Peyer's patch (tissue), 4 donors: ENCODE measurements at places on chromosomes 12 and 14.

DNA sequence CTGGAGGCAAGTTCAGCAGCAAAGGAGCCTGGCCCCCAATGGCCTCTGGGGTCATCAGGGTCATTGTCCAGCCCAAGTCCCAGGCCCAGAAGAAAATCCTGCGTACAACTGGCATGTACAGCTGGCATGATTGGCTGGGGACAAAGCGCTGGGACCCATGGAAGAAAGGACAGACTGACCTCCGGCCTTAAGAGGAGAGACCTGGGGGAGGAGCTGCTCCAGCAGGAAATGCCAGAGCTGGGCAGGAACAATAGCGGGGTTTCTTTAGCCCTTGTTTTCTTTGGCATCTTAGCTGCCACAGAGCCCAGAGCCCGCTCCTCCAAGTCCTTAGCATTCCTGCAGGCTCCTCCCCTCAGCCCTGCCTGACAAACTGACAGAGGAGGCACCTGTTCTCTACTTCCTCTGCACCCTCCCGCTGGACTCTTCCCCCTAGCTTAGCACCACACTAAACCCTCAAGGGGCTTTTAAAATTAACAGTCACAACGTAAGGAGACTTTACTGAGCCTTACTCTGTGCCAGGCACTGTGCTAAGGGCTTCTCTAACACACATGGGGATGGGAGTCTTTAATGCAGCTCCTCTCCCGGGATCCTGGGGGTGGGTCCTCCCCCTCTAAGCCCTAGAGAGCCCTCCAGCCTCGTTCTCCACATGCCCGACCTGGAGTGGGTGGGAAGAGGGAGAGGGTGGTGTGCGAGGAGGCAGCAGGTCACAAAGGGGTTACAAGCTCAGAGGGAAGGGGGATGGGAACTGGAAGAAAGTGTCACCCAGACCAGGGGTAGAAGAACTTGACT, 1.8 kb upstream of the AQP5 start:
- DNase-seq = peak; percentile 19

DNA sequence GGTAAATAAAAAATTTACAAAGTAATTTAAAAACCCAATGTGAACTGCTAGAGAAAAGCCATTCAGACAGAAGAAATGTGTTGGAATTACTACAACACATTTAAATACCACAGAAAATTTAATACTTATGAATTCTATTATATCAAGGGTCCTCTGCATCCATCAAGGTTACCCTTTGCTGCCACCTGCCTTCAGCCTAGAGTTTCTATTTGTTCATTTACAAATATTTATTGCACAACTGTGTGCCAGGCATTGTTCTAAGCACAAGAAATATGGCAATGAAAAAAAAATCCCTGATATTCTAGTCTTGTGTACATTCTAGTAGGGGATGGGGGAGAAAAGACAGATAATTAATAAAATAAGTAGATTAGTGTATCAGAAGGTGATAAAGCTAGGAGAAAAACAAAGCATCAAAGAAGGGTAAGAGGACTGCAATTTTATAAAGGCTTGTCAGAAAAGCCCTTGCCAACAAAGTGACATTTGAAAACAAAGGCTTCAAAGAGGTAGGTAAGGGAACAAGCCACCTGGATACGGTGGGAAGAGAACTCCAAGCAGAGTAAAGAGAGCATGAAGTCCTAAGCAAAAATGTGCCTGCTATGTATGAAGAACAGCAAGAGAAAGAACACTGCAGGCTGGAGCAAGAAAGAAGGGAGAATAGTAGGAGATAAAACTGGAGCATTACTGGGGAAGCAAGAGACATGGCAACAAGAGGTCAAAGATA, 59.1 kb upstream of the SLC6A13 start:
- DNase-seq = no peak

DNA sequence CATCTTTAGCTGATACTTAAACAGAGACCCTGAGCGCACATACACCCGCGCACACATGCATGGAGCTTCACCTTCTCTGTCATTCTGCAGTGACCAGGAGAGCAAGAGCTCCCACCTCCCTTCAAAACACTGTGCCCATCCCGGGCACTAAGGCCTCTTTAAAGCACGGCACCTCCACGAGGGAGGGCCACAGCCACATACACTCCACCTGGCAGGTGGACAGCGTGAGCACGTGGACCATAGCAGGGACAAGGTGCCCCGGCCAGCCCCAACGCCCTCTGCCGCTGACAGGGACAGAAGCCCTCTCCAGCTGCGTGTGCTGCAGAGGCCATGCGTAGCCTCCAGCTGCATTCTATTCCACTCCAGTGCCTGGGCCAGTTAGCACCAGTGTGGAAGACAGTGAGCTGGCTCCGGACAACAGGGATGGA, 5.4 kb downstream of the GAPDH start:
- DNase-seq = no peak

DNA sequence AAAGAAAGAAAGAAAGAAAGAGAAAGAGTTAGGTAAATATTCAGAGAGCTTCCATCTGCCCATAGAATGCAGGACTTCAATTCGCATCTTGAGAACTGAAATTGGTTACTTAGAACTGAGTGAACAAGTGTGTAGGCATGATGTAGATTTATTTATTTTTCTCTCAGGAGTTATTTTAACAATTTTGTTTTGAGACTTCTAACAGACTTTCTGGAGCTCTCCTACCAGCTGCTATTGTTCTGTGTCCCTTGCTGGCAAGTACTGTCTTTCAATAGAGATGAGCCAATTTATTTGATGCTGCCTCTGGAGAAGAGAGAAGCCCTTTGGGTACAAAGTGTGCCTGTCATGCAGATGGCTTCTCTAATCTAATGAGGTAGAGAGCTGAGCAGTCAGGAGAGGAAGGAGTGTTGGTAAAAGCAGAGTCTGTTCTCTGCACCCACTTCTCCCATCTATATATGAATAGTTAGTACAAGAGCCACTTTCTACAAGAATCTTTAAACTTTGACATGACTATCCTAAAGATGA, 67.0 kb downstream of the SYT1 start:
- DNase-seq = no peak

GRCh38 chr12:89280833-89281538, 71.3 kb downstream of the DUSP6 start:
- DNase-seq = no peak

DNA sequence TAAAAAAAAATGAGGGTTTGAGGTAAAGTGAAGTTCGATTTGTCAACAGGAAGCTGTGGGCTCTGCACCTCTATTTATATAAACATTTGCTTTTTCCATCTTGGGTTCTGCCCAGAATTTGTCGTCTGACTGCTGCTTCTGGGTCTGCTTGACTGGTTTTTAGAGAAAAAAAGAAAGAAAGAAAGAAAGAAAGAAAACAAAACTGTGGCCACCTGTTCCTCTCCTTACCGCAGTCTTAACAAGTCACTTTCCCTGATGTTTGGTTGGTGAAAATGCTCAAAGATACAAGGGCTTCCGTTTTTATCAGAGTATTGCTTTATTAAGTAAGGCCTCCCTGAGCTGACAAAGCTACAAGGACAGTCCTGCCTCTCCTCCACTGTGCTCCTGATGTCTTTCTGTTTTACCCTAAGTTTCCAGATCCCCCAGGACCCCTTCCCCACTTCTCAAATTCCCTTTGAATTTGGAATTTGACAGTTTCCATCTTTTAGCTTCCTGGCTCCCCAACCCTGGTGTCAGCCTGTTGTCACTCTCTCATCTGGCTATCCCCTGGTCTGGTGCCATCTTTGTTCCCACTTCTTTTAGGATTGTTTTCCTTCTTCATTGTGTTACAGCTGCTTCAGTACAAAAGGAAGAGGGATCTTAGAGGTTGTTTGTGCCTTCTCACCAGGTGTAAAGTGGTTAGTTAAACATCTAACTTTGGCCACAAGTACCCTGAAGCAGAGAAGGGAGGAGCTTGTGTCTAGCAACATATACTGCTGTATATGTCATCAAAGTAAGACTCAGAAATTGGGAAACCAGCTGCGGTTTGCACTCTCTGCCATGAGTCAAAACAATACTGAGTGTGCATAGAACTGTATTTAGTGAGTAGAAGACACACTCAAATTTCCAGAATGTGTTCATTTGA, 18.0 kb downstream of the MFAP5 start:
- peak; percentile 80 for DNase-seq

- DNase-seq = no peak
Observed at GRCh38 chr12:28899951-28900350, 249.1 kb upstream of the FAR2 start.

- DNase-seq = no peak
Observed at GRCh38 chr14:32109676-32110547, 32.8 kb downstream of the ARHGAP5 start.

DNA sequence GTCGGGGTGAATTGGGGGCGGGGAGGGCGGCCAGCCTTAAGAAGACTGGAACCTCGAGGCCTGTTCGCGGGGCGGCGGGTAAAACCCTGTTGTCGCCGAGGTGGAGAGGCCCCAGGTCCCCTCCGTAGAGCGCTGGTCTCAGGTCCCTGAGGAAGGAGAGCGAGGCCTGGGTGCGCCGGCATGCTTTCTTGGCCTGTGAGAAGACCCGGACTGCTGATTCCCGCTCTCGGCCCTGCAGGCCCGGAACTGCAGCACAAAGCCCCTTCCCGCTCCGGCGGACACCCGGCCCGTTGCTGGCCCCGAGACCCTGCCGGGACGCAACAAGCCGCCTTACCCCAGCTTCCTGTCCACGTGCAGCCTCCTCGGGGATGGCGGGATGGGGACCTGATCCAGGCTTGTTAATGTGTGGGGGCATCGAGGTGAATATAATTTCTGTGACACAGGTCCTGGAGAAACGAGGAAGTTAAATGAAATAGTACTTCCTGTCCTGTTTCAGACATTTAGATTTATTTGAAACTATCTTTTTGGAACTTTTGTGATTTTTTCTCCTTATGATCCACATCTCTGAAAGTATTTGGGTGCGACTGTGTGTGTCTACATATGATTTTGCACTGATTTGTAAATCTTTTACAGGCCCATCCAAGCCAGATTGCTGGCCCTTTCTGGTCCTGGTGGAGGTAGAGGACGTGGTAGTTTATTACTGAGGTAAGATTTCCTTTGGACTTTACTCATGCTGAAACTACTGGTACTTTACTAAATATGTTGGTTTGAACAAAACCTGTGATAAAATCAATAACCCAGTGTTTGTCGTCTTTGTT, 600 bp downstream of the PNN start:
- no peak for DNase-seq
